Keratinocyte (primary cell): ENCODE measurements at places on chromosomes 13 and 19. TPM values are rescaled to one million over a fixed set of nuclear protein-coding genes. Genes with fewer than 3 reads are reported as not detected.

Gene CYP2S1
- 4.9 to 5.8 TPM (median 4.9 TPM) in 3 replicates for polyA plus RNA-seq

Gene SWSAP1
- polyA plus RNA-seq: 2.1 to 2.5 TPM (median 2.2 TPM) in 3 replicates

Gene KISS1R
- not detected in 3 replicates for polyA plus RNA-seq

Gene ZNF525
- 6.7 to 9.5 TPM (median 9.5 TPM) in 3 replicates for polyA plus RNA-seq

GRCh38 chr13:41864658-41865057 is 96.3 kb downstream of the VWA8 start:
- DNase-seq: no peak

Gene RUBCNL
- polyA plus RNA-seq: 0.05 to 0.16 TPM (median 0.12 TPM) in 3 replicates

Gene FOXA3
- polyA plus RNA-seq: 0.03 to 0.05 TPM in 2 of 3 replicates, not detected in the other

GRCh38 chr19:12611361-12611699 is 610 bp downstream of the ZNF791 start:
- no peak for DNase-seq

- DNase-seq: no peak
Observed at GRCh38 chr19:28859811-28860210, 353.1 kb downstream of the UQCRFS1 start.

DNA sequence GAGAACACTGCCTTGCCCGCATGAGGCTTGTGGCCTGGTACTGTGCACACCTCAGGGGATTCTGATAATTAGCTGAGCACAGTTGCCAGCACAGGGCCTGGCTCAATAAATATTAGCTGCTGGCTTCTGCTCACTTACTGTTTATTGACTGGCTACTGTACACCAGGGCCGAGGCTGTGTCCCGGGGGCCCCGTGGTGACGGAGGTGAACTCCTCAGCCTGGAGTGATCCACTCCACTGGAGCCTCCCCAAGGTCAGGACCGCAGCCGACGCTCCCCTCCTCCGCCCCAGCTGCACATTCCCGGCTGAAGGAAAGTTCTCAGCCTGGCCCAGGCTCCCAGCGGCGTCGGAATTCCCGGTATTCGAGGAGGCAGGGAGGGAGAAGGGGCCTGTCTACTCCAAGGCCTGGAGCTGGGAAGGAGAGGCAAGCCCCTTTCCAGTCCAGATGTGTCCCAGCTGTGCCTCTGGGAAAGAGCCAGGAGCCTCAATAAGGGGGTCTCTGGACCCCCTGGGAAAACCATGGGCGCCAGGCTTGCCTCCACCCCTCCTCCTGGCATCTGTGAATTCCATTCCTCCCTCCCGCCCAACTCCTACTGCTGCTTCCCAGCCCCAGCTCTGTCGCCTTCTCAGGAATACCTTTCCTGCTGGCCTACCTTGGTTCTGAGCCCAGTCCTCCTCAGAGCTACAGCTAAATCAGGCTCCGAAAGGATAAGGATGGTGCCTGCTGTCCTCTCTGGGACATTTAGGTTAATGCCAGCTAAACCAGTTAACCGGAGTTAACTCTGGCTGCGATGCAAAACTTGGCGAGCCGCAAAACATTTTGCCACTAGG is 7.3 kb downstream of the RPS16 start:
- no peak for DNase-seq

Gene PSG7
- 0.04 TPM in 1 of 3 replicates, not detected in the others for polyA plus RNA-seq

Gene SIGLEC10
- not detected in 3 replicates for polyA plus RNA-seq

DNA sequence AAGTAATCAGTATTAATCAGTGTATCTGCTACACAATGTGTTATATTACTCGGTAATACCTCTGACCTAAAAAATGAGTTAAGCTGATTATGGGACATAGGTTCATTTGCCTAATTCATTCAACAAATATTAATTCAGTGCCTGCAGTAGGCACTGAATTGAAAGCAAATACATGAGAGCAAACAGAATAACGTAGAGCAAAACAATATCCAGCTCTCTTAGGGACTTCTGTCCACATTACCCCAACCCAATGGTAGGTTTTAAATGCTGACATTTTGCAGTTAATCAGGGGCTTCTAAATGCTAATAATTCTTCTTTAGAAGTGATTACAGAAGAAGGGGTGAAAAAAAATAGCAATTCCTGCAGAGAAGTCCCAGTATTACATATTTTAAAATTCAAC is 4.9 kb downstream of the RCBTB2 start:
- no peak for DNase-seq
